ENCODE measurements at places on chromosomes 6 and 20.

DNA sequence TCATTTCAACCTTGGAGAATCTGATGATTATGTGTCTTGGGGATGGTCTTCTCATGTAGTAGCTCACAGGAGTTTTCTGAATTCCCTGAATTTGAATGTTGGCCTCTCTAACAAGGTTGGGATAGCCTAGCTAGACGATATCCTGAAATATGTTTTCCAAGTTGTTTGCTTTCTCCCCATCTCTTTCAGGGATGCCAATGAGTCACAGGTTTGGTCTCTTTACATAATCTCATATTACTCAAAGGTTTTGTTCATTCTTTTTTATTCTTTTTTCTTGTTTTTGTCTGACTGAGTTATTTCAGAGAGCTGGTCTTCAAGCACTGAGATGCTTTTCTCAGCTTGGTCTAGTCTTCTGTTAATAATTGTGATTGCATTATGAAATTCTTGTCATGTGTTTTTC lies 42.7 kb upstream of the COL9A1 start:
- no peak for DNase-seq

- no peak for DNase-seq
These were observed 652.7 kb downstream of the PHF3 start for GRCh38 chr6:64288351-64288750.

DNA sequence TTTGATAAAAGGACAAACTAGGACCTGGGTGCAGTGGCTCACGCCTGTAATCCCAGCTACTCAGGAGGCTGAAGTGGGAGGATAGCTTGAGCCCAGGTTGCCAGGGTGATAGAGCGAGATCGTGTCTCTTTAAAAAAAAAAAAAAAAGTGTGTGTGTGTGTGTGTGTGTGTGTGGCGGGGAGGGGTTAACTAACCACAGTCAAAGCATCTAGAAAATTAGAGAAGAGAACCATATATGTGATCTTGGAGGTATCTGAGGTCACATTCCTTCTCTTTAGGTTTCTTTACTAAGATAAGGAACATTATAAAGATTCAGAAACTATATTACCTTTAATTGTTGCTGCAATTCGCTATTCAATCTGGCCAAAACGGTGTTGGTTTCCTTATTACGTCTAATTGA lies 80.9 kb downstream of the REPS1 start:
- DNase-seq = no peak

- no peak for DNase-seq
These were observed 363.2 kb upstream of the FLRT3 start for GRCh38 chr20:14700639-14700960.

GRCh38 chr6:131063764-131064272 lies 773 bp upstream of the EPB41L2 start:
- DNase-seq = no peak

DNA sequence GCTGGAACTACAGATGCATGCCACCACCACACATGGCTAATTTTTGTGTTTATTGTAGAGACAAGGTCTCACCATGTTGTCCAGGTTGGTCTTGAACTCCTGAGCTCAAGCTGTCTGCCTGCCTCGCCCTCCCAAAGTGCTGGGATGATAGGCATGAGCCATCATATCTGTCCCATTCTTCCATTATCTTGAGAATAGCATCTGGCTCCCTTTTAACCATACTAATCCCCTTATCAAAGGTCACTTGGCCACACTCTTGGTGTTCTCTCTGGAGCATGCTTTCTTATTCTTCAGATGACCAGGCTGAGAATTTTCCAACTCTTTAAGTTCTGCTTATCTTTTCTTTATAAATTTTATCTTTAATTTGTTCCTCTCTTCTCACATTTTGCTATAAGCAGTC lies 15.9 kb upstream of the TRERF1 start:
- no peak for DNase-seq
